ENCODE measurements at places on chromosomes 1 and 21.

DNA sequence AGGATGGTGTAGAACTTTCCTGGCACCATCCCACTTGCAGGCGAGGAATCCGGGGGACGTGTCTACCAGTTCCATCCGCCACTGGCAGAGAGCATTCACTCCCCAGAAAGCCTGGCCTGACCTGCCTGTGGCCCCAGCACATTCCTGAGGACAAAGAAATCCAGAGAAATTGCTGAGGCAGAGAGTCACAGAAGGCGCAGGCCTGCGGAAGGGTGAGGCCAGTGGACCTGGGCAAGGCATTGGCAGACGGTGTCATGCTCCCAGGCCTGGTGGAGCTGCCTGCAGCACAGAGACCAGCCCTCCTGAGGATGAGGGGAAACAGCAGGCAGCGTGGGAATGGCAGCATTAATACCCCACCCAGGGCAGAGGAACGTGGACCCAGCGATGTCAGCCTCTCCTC lies 81.2 kb upstream of the F3 start:
- DNase-seq: peak; percentile 95

DNA sequence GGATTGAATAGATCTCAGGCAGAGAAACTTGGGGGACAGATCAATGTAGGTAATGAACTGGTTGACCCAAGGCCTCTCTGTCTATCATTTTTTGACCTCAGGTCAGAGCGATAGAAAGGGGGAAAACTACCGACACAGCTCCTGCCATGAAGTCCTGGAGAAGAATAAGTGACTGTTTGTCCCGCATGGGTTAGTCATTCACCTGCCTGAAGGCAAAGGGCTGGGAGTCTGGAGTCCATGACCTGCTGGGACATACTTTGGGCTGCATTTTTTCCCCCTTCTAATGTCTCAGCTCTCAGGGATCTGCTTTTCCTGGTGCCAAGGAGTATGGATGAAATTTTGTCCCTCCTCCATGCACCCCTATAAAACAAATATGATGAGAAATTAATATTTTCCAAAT lies 1.6 kb upstream of the ROR1 start:
- no peak for DNase-seq

GRCh38 chr1:74689621-74690363 lies 16.2 kb upstream of the ERICH3 start:
- no peak for DNase-seq

- no peak for DNase-seq
Observed at GRCh38 chr1:161171191-161171590, 5.0 kb downstream of the PPOX start.

DNA sequence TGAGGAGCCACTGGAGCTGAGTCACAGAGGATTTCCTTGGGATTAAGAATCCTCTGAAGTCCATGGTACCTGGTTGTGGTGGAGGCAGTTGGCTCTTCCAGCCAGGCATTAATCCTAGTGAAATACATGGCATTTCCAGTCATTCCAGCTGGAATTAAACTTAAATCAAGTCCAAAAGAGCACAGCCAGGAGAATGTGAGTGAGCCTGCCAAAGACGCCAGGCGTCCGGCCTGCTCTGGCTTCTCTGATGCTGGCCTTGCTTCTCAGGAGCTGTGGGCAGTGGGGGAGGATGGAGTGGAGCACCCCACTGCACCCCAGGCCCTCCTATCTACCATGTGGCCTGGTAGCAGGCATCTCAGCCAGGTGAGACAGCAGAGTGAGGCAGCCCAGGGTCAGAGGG lies 23.4 kb upstream of the TENT5C start:
- DNase-seq: peak; percentile 90

DNA sequence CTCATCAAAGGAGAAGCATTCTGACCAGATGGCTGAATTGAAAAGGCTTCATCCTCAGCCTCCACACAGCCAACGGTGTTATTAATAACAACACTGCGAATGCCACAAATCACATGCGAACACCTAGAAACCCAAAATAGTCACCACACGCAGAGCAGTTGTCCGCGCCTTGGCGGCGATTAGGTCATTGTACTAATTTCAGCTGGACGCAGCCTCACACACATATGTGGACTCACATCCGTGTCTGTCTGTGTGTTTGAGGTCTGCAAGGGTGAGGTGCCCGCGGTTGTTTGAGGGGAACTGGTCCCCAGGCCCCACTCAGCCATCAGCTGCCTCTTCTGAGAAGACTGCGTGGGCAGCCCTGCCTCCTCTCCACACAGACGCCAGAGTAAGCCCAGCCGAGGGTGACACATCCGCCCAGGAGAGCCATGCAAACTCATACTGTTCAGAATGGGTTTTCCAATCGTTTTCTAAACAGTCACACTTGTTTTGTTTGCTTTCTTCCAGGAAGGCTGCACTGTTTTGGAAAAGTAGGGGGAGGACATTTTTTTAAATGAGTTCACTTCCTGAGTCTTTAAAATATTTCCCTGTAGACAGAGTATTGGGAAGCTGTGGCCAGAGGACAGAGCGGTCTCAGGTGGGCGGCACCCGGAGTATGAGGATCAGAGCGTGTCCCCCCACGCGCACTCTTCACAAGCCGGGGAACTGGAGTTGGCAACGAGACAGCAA lies 53.4 kb downstream of the TOMM20 start:
- DNase-seq: no peak

GRCh38 chr1:23558140-23558871 lies 995 bp downstream of the ID3 start:
- DNase-seq: no peak

- no peak for DNase-seq
Observed at GRCh38 chr21:20661745-20662422, 336.3 kb upstream of the NCAM2 start.

GRCh38 chr1:19398309-19398760 lies 86.2 kb downstream of the SLC66A1 start:
- DNase-seq: no peak

- no peak for DNase-seq
Observed at GRCh38 chr1:6419804-6420453, at the start of gene HES2. Gene HES2 (minus strand): TSS chr1:6419919. CDS start chr1:6419820, 99 bp downstream.

- no peak for DNase-seq
Observed at GRCh38 chr1:202365092-202365815, 16.8 kb downstream of the PPP1R12B start.

DNA sequence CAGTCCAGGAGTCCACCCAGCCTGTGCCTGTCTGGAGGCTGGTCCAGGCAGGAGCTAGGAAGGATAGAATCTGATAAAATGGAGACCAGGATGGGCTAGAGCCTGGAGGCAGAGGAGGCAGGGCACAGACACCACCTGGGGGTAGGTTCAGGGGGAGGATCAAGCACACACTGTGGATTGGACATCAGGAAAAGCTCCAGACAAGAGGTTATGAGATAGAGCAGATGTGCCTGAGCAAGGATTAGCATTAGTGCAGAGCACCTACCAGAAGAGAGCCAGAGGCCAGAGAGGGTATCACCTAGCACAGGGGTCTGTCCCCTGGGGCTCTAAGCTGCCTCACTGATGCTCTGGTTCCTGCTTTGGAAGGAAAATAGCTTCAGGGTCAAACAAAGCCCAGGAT lies 216.7 kb upstream of the ZC3H12A start:
- DNase-seq: no peak

- no peak for DNase-seq
Observed at GRCh38 chr1:29893806-29894205, 657.5 kb downstream of the PTPRU start.

DNA sequence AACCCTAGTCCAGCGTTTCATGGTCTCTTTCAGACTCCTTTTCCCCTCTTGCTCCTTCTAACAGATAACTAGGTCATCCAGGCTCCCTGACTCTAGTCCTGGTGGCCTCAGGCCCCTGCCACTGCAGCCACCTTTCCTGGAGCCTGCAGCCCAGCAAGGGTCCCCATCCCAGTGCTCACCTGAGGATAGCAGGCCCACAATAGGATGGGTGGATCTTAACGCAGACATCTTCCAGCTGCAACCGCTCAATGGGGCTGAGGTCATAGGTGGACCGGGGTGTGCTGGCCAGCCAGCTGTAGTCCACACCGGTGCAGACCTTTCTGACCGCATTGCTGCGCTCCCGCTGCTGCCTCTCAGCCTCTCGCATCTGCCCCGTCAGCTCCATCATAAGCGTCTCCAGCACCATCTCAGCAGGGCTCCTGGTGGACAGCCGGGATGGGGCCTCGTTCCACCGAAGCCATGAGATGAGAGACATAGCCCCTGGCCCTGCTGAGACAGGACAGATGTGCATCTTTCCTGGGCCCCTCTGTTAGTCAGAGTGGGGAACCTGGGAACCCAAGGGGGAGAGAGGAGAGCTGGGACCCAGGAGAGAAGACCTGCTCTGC lies 10.9 kb downstream of the RD3 start:
- DNase-seq: no peak

GRCh38 chr1:193113258-193113991 lies 8.2 kb upstream of the GLRX2 start:
- no peak for DNase-seq

- DNase-seq: no peak
Observed at GRCh38 chr1:150309758-150310508, 11.4 kb upstream of the PRPF3 start.

GRCh38 chr1:214660900-214661299 lies 57.9 kb downstream of the CENPF start:
- DNase-seq: peak; percentile 56

DNA sequence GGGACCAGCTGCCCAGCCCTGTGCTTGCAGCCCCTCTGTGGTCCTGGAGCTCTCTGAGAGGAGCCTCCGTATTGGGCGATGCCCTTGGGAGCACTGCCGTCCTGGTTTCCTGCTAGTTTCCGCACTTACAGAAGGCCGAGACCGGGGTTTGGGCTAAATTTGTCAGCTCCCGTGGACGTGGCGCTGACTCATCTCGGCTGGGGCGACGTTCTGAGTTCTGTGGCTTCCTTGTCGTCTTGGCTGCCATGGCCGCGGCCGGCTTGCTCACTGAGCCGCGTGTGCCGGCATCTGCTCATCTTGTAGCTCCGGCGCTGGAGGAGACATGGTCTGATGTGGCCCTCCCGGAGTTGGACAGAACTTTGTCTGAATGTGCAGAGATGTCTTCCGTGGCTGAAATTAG lies 64.9 kb downstream of the PCNT start:
- no peak for DNase-seq

DNA sequence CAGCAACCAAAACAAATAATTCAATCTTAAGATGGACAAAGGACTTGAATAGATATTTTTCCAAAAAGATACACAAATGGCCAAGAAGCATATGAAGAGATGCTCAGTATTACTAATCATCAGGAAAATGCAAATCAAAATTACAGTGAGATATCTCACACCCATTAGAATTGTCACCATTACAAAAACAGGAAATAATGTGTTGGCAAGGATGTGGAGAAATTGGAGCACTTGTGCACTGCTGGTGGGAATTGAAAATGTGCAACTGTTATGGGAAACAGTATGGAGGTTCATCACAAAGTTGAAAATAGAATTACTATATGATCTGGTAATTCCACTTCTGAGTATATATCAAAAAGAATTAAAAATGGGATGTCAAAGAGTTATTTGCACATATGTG lies 83.2 kb downstream of the SH3GLB1 start:
- no peak for DNase-seq

- DNase-seq: no peak
Observed at GRCh38 chr1:151838222-151839081, 1.2 kb downstream of the C2CD4D start.

GRCh38 chr1:145692785-145693443 lies 14.3 kb downstream of the PDZK1 start:
- DNase-seq: no peak

- DNase-seq: no peak
Observed at GRCh38 chr1:241706967-241707366, 54.9 kb downstream of the WDR64 start.
